Activated T-cell treated with anti-CD3 and anti-CD28 coated beads for 24 hours (primary cell): ENCODE measurements at places on chromosomes 13 and 19.

- DNase-seq: no peak
These were observed 13.5 kb downstream of the NOTCH3 start for GRCh38 chr19:15187026-15188007.

DNA sequence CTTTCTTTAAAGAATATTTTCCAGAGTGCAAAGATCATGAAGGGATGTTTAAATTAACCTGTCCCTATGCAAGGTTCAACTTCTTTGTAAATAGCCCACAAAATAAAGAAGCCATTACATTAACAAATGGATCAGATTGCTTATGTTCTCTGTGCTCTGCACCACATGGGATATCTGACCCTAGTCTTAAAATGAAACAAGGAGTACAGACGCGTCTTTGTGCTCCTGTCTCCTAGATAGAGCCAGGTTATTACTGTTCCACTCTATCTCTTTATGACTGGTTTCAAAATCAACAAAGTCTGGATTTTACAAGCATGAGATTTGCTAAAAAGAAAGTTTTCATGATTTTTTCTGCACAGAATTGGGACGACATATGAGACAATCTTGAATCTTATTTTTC, 339.4 kb downstream of the KLF12 start:
- DNase-seq: no peak

- no peak for DNase-seq
These were observed 35.9 kb upstream of the MAB21L1 start for GRCh38 chr13:35512271-35512920.

GRCh38 chr13:32582991-32583390, 3.3 kb upstream of the PDS5B start:
- DNase-seq: no peak

- DNase-seq: no peak
These were observed 3.7 kb upstream of the AKAP8L start for GRCh38 chr19:15422296-15423075.

DNA sequence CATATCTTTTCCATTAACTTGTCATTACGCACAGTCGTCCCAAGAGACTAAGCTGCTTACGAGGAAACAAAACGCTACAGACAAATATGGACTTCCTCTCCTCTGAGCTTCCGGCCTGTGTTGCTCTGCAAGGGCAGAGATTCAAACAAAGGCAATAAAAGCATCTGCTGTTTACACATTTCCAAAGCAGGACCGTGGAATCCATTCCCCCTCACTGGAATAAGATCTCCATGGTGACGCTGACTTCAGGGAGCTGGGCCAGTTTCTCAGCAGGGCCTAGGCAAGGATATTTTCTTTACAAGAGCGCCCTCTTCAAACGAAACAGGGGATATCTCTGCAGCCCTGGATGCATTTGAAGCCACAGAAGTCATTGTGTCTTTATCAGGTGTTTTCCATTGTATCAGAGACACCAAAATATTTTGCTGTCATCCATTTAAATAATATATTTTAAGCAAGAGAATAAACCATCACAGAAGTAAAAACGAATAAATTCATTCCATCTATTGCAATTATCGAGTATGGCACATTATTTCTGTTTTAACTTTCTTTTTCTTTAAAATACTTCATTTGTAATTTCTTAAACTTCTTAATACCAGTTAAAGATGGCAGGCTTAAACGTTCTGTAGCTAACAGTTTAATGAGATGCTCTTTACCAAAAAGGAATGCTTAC, 177.5 kb downstream of the DCLK1 start:
- no peak for DNase-seq

- no peak for DNase-seq
These were observed 115.8 kb downstream of the DIAPH3 start for GRCh38 chr13:60047918-60048317.

GRCh38 chr13:83449668-83450395, 432.4 kb downstream of the SLITRK1 start:
- no peak for DNase-seq

- DNase-seq: no peak
These were observed 20.5 kb downstream of the ZNF227 start for GRCh38 chr19:44232867-44233266.

- no peak for DNase-seq
These were observed 7.0 kb downstream of the CAB39L start for GRCh38 chr13:49436890-49437289.

DNA sequence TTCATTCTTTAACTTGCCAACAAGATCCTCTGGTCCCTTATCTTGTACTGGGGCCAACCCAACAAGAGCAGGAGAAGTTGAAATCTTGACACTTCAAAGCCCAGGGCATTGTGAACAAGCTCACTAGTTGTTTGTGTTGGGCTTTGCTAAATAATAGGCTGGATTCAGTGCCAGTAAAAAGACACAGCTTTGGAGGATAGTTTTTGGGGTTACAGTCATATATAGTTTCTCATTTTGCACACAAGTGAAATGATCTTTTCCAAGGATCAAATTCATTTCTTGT, 30.3 kb upstream of the LRCH1 start:
- DNase-seq: no peak
